ENCODE measurements at places on chromosomes 5 and 9.

DNA sequence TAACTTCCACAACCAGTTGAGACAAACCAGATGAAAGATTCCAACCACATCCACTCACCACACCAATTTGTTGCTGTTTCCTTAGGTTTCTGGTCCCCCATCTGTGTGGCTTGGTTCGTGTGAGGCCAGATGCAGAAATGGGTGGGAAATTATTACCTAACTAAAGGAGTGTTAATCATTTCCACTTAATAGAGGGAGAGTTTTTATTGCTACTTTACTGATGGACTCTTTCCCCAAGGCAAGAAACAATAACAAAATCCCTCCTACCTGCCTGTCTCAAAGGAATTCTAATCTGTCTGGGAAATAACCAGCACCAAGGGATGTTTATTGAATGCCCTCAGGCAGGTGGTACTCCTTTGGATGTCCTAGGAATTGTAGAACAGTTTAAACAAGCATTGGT is 76.3 kb downstream of the TMEM167A start:
- DNase-seq = no peak

- DNase-seq = peak; percentile 6
Measured at GRCh38 chr5:77560677-77561263, 68.7 kb upstream of the WDR41 start.

- DNase-seq = no peak
Measured at GRCh38 chr9:93268551-93269314, 84.8 kb downstream of the WNK2 start.

GRCh38 chr9:94056442-94056974 is 27.8 kb upstream of the PTPDC1 start:
- DNase-seq = no peak

GRCh38 chr5:92807085-92807484 is 773.9 kb downstream of the NR2F1-AS1 start:
- no peak for DNase-seq

GRCh38 chr9:130233587-130233945 is 32.0 kb upstream of the HMCN2 start:
- no peak for DNase-seq

DNA sequence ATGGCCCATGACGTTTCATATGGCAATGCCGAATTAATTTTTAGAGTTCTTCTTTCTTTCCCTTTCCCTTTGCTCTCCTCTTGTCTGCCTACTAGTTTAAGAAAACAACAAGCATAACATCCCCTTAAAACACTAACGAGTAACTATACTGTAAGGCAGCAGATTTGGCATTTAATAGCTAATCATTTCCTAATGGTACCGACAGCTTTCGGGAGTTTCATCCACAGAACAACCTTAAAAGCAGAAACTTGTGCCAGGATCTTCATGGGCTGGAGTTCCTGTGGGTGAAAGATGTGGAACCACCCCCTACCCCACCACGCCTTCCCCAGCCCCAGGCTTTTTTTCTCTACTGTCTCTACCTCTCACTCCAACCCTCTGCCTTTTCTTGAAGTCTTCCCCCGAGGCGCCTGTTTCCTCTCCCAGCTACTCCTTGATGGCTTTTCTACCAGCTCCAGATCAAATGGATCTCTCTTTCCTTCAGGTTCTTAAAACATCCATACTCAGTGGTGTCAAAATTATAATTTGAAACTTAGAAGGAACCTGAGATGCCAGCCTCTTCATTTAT is 319.5 kb downstream of the PIK3R1 start:
- no peak for DNase-seq

- no peak for DNase-seq
Measured at GRCh38 chr9:131697097-131697496, 42.8 kb downstream of the RAPGEF1 start.

- DNase-seq = no peak
Measured at GRCh38 chr5:42013561-42013960, 88.5 kb downstream of the FBXO4 start.

DNA sequence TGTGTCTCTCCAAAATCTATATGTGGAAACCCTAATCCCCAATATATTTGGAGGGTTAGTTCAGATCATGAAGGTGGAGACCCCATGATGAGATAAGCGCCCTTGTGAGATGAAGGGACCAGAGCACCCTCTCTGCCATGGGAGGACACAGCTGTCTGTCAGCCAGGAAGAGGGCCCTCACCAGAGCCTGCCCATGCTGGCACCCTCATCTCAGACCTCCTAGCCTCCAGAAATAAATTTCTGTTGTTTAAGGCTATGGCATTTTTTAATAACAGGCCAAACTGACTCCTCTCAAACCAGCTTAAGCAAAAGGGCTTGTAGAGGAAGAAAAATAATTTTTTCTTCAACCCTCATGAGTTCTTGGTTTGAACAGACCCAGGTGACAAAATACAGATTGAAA is 79.2 kb upstream of the MAMDC2 start:
- DNase-seq = no peak

DNA sequence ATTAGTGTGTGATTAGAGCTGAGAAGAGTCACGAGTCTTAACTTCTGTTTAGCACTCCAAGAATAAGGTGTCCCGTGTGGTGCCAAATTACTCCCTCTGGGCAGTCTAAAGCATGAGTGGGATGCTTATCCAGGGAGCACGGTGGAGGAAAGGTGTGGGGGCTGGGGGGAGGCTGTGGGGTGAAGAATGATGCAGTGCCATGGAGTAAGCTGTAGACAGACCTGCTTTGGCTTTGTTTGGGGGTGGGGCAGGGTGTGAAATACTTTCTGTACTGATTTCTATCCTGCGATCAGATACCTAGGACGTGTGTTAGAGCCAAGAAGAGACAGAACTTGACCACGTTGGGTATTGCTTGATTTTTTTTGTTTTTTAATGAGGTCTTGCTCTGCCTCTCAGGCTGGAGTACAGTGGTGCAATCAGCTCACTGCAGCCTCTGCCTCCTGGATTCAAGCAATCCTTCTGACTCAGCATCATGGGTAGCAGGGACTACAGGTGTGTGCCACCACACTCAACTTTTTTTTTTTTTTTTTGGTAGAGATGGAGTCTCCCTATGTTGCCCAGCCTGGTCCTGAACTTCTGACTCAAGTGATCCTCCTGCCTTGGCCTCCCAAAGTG is 232.8 kb downstream of the MAN2A1 start:
- DNase-seq = no peak

GRCh38 chr9:12973710-12974109 is 198.9 kb downstream of the LURAP1L start:
- DNase-seq = no peak

GRCh38 chr5:93382188-93382825 is 198.7 kb downstream of the NR2F1-AS1 start:
- DNase-seq = no peak

DNA sequence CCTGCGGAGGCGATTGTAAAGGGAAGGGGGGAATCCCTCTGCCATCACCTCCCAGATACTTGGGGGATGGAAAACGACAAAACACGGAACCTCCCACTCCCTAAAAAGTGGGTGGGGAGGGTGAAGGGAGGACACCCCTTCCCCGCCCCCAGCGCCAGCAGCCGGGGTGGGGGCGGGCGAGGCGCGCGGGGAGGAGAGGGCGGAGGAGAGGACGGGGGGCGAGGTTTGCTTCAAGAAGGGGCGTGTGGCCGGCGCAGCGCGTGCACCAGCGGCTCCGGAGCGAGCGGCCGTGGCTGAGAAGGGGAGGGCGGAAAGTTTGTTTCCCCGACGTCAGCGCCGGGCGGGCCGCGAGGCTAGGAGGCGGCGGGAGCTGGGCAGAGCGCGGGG is at the start of gene PRRX2:
PRRX2 (plus strand) TSS at position 259 of the 387 bp plus-strand sequence. CDS start 221 bp downstream, outside the sequence.
- no peak for DNase-seq

DNA sequence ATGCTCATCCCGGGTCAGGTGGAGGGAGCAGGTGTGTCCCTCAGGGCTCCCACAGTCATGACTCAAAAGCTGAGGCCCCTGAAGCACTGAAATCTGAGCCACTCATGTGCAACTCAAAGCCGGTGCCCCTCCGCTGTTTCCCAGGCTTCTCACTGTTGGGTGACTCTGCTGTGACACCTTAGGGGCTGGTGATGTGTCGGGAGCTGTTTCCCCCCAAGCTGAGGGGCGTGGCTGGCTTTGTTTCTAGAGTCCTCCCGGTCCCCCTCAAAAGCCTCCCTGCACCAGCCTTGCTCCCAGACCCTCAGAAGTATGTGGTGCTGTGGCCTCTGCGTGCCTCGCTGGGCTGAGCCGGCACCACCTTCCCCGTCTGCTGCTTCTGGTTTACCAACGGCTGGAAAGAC is 39.7 kb downstream of the PLPP7 start:
- no peak for DNase-seq

- no peak for DNase-seq
Measured at GRCh38 chr5:72936893-72937292, 18.9 kb upstream of the FCHO2 start.

DNA sequence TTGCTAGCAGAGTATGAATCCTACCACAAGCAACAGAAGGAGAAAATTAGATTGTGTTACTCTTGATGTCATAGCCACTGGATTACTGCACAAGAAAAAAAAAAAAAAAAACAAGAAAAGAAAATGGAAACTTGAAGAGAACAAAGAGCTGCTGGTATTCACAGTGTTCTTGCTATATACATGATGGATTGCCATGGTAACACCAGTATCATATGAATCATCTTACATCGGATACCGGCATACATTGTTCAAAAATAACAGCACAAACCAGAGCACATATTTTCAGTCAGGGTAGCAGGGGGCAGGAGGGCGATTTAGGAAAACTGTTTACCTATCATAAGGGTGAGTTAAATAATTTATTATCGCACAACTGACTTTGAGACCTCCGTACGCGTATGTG is 472.9 kb downstream of the PDE4D start:
- DNase-seq = no peak

- DNase-seq = no peak
Measured at GRCh38 chr5:65548281-65548680, 14.7 kb downstream of the CENPK start.

DNA sequence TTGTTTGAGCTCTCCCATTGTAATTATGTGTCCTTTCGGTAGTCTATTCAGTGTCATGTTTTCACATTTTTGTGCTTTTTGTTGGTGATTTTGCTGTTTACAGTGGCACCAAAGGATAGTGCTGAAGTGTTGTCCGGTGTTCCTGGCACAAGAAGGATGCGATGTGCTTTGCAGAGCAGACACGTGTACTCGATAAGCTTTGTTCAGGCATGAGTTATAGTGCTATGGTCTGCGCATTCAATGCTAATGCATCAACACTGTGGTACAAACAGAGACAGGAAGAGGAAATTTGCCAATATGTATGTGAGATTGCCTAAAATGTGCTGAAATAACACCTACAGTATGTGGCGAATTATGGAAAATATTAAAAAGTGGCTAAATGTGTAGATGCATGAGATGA is 913.4 kb upstream of the ACO1 start:
- DNase-seq = no peak
